ENCODE measurements at places on chromosomes 6 and 20.

DNA sequence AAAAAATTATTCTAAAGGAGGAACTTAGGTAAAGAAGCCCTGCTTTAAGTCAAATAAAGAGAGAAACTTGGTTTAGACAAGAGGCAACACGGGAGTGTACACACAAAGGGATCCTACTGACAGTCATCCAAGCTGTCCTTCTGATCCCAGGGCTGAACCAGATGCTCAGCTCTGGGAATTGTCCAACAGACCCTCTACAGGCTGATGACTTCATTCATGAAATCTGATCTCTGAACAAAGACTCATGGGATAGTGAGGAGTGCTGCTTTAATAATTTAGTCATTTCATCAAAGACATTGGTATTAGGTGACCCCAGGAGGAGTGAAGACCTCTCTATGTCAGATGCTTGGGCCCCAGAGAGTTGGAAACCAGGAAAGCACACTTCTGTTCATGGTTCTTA lies 65.6 kb upstream of the ARMH2 start:
- DNase-seq = peak; percentile 96

- no peak for DNase-seq
Measured at GRCh38 chr20:34976286-34976685, 20.6 kb downstream of the MYH7B start.

DNA sequence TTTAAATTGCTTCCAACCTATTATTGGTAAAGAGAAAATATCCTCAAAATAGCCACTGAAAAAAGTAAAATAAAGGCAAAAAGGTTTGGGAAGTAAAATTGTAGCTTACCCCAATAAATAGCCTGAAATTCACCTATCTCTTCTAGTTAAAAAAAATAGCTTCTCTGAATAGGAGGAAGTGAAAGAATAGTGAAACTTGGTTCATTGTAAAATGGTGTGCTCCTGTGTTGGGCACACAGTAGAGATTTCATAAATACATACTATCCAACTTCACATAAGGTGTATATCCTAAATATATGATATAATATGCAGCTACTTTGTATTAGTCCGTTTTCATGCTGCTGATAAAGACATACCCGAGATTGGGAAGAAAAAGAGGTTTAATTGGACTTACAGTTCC lies 45.3 kb downstream of the CDK19 start:
- no peak for DNase-seq

- peak; percentile 18 for DNase-seq
Measured at GRCh38 chr20:4573564-4574355, 147.9 kb upstream of the PRND start.

- DNase-seq = no peak
Measured at GRCh38 chr6:42336431-42336830, 115.3 kb downstream of the TRERF1 start.

DNA sequence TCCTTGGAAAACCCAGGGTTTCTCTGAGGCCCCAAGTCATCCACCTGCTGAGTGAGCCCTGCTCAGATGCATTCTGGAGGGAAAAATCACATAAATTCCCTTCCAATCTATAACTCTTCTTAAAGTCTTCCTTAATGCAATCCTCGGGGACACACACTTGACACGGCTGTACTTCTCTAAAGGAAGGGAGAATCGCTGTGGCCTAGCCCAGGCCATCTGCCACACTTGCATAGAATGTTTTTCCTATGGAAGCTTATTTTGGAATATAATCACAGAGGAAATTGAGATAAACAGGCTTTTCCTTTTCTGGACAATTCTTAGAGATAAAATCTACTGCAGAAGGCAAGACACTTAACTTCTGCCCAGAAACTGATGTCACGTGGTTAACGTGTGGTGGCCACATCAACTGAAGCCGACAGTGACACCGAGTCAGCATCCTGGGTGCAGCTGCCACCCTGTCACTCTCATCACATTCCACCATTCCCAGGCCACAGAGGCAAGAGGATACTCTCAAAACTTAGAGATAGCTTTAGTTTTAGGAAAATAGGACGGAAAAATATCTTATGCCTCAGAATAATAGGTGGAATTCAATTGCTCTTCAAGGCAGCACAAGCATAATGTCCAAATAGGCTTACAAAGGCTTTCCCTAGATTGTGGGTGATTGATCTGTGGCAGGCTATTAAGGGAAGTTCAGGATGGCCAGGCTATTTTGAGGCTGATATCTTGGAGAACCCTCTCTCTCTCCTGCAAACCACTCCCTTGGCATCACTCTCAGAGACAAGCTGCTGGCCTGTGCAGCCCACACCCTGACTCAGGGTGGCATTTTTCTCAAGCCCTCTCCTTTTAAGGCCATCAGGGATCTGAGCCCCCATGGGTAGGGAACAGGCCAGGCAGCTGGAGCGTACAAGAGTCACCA lies 29.6 kb downstream of the PSMB1 start:
- DNase-seq = peak; percentile 41
